ENCODE measurements at places on chromosomes 11 and 22. TPM values are rescaled to one million over a fixed set of nuclear protein-coding genes. Genes with fewer than 3 reads are reported as not detected.

Gene SPTBN2
- 48.3 TPM for total RNA-seq

Gene TTC17
- total RNA-seq: 37.7 TPM

Gene ANO9
- total RNA-seq: 0.32 TPM

Gene RAG2
- total RNA-seq: not detected

Gene CLDN5
- total RNA-seq: 926 TPM

Gene OR52A1
- total RNA-seq: not detected

Gene RASL10A
- 0.25 TPM for total RNA-seq

Gene TTC28
- 22.2 TPM for total RNA-seq

Gene NAV2
- total RNA-seq: 25.0 TPM

Gene ANO5
- 0.44 TPM for total RNA-seq

Gene COX8A
- 202 TPM for total RNA-seq

Gene CADM1
- total RNA-seq: 0.81 TPM

Gene SLC7A4
- total RNA-seq: not detected
